ENCODE measurements at places on chromosomes 4 and X.

GRCh38 chr4:13558881-13559280, 14.6 kb upstream of the NKX3-2 start:
- no peak for DNase-seq

GRCh38 chr4:48909697-48910096, 3.1 kb upstream of the OCIAD2 start:
- DNase-seq, result peak; percentile 22

- DNase-seq, result no peak
Measured at GRCh38 chr4:151184523-151185458, 85.4 kb downstream of the RPS3A start.

DNA sequence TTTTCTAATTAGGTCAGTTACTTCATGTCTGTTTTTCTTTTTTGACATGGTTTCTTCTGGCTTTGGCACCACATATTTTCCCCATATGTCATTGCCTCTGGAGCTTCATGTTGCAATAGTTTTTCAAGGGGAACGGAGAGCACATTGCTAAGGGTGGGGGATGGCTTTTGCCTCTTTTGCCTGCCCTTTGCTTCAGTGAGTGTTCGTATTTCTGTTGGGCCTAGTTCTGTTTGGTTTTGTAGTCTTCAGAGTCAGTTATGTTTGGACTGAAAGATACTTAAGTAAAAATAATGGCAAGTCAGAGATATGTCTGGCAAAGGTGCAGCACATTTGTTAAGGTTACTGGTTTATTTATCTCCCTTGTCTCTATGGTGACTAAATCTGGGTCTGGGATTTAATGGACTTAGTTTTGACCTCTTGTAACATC, 29.1 kb downstream of the FHL1 start:
- no peak for DNase-seq

DNA sequence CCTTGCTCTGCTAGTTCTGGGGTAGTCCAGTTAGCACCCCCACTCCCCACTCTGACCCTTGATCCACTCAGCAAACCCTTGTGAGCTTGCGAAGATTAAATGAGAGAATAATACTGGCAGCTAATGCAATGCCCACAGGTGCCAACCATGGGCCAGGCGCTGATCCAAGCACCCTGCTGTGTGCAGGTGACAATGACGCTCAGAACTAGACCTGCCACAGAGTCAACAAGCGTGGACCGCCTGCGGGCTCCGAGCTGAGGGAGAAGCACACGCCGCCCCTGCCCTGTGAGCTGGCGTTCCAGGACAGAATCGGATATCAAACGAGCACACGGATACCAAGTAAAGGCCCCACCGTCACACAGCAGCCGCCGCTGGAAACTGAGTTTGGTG, 129.2 kb downstream of the FAM53A start:
- no peak for DNase-seq

- no peak for DNase-seq
Measured at GRCh38 chrX:41718481-41719235, 5.3 kb upstream of the GPR82 start.

DNA sequence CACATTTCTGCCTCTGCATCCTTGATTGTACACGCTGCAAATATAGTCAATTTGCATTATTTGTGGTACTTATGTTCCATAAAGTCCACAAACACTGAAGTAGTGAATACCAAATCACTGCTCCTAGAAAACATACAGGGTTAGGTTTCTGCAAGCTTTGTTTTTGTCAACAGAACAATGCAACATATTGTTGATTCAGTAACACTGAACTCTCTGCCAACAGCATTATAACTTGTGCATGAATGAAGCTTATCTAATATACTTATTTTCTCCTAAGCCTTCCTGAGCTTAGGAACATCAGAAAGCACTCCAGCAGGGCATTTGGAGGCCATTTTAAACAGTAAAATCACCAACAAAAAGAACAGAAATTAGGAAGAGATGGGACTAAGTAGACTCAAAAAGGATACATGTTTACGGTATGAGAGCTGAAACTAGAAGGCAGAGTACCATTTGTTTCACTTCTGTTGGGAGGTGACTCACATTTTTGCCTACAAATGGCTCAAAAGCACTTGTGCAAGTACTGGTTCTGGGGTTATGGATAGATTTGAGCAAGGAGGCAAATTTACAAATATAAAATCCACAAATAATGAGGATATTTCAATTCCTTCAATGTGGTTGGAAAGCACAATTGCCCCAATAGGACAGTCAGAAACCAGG, 14.1 kb downstream of the COX18 start:
- no peak for DNase-seq

GRCh38 chr4:154622598-154622997, 10.1 kb upstream of the FGG start:
- DNase-seq, result no peak

DNA sequence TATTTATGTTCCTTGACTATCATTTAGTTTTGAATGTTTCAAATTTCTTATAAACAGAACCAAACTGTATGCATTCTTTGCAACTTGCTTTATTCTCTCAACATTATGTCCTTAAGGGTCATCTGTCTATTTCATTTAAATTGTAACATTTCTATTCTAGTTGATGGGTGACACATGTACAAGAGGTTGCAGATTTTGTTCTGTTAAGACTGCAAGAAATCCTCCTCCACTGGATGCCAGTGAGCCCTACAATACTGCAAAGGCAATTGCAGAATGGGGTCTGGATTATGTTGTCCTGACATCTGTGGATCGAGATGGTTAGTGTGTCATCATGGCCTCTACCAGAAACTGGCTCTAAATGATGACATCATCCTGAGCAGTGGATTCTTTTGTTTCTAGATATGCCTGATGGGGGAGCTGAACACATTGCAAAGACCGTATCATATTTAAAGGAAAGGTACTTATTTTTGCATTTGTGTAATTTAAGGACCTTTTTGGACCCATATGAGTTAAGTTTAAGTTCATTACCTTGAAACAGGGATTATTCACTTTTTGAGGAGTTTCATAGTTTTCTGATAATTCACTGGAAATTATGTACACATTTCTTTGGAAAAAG, 6.1 kb downstream of the LIAS start:
- no peak for DNase-seq

- no peak for DNase-seq
Measured at GRCh38 chr4:179447308-179447707, 2005.1 kb upstream of the AGA start.

- no peak for DNase-seq
Measured at GRCh38 chr4:145293658-145294057, 113.3 kb upstream of the OTUD4 start.

- no peak for DNase-seq
Measured at GRCh38 chr4:138977524-138977923, 38.1 kb upstream of the NOCT start.

GRCh38 chr4:152255437-152255836, 280.5 kb downstream of the FBXW7 start:
- peak; percentile 27 for DNase-seq

GRCh38 chr4:48588230-48589097, 98.4 kb downstream of the ZAR1 start:
- DNase-seq, result no peak

GRCh38 chr4:1807332-1807777, 14.3 kb downstream of the FGFR3 start:
- DNase-seq, result no peak

DNA sequence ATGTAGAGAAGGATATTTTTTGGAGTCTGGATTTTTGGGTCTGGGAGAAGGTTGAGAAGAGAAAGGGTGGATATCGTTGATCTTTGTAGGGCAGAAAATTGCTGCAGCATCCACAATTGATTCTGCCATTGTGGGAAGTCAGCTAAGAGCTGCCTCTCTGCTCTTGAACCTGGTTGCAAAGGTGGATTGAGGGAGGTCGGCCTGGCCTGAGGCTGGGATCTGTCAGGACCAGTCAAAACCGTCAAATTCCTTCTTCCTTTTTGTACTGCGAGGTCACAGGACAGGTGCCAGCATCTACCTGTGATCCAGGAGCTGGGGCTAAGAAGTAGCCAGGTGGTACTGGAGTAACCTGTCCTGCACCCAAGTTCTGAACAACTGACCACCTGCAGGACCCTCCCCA, 93.7 kb downstream of the SHOX start:
- DNase-seq, result no peak

GRCh38 chr4:104811727-104812126, 317.0 kb upstream of the CXXC4 start:
- no peak for DNase-seq

- peak; percentile 18 for DNase-seq
Measured at GRCh38 chrX:47191331-47191730, 2.3 kb upstream of the UBA1 start.

- DNase-seq, result no peak
Measured at GRCh38 chr4:25343671-25344070, 31.1 kb downstream of the ZCCHC4 start.

DNA sequence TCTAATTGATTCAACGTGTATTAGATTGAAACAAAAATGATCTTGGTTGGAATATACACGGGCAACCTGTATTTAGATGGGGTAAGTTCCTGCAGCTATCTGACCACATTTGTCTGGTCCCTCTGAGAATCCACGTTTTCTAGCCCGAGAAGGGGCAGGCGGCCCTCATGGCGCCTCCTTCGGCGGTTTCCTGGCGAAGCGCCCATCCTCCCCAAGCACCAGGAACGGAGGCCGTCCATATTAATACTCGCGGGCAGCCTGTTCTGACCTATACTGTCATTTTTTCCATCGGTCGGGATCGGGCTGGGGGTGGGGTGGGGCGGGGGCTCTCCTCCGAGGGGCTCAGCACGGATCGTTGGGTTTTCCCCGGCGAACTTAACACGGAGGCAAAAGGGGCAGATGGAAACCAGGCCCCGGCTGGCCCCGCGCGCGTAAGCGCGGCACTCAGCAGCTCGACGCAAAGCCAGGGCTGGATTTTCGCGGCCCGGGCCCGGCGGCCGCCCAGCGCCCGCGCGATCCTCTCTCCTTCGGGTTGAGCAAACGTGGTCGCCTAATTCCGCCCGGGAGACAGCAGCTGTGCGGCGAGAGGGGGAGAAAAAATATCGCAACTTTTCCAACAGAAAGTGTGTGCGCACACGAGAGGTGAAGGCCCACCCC, 77.2 kb upstream of the BCOR start:
- DNase-seq, result no peak

GRCh38 chrX:11434607-11435006, 141.4 kb downstream of the AMELX start:
- DNase-seq, result no peak

GRCh38 chr4:56187688-56188087, 199.6 kb downstream of the AASDH start:
- no peak for DNase-seq

- no peak for DNase-seq
Measured at GRCh38 chr4:185171373-185172071, 28.5 kb downstream of the SLC25A4 start.

DNA sequence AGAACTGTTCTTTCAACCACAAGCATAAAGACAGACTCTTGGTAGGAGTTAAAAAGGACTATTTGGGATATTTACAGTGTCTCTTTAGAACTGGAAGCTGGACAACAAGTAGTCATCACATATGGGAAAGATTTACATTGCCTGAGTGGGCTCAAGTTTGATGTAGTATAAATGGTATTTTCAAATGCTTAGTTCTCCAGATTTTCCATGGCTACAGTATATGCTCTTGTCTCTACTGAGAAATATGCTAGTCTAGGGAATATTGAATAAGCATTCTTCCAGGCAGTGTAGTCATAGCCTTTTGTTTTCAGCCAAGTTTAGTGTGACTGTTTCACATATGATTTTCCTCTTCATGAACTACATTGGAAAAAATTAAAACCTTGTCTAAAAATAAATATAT, 315.6 kb downstream of the ARHGAP24 start:
- no peak for DNase-seq

DNA sequence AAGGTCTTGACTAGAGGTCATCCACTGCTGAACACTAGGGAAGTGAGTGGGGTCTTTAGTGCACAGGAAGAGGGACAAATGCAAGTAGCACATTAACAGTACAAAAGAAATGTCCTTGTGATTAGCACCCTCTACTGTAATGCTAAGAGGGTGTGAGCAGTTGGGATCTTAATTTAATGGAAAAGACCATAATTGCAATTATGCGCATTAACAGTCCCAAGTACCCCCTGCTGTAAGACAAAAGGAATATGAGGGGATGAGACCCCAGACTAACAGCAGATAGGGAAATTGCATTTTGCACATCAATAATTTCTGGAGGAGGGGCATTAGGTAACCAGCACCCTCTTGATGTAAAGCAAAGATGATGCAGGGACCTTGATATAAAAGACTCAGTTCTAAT, 285.0 kb downstream of the CHIC1 start:
- no peak for DNase-seq

DNA sequence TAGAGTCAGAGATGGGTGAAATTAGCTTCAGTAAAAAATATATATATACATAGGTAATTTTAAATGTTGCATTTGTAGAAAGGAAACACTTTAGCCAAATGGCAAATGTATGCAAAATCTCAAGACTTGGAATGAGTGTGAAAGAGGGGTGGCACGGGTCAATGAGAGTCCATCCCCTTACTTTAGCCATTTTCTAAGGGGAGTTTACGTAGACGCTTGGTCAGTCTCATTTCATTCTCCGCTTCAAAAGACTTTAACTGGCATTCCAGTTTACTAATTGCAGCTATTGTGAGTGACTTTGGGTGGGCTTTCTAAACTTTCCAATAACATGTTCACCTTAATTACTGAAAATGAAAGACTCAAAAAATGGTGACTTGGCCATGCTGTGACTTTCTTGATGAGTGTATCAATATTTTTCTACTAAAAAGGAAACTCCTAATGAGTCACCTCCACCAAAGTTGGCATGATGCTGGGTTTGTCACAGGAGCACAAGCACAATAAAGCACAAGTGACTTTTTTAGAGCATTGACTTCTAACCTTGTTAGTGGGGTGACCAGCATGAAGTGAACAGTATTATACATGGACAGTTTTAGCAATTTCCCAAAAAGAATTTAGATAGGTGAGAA, 356.0 kb upstream of the RASGEF1B start:
- no peak for DNase-seq

GRCh38 chrX:41499984-41500383, 52.8 kb downstream of the NYX start:
- DNase-seq, result no peak

GRCh38 chr4:128463006-128463405, 175.4 kb upstream of the PGRMC2 start:
- DNase-seq, result no peak

GRCh38 chr4:56786955-56787354, 34.5 kb downstream of the SPINK2 start:
- DNase-seq, result no peak

- DNase-seq, result no peak
Measured at GRCh38 chr4:151095142-151095541, 4.3 kb upstream of the RPS3A start.

DNA sequence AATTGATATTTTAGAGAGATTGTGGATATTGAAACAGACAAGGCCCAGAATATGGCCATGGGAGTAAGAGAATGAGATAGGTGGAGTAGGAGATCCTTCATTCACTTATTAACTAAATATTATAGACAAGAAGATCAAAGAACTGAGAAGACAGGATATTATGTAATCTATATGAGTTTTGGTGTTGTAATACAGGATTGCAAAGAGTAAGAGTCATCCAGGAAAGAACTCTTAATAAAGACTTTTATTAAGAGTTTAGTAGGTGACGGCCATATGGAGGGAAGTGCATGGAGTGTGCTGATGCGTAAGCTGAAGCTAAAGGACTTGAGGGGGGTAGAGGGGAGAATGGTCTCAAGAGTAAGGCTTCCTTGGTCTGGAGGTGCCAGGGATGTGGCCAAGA, 153.7 kb downstream of the VEGFC start:
- DNase-seq, result no peak
